ENCODE measurements at places on chromosomes 7 and 10.

GRCh38 chr7:28731092-28731658 lies 227.0 kb downstream of the TRIL start:
- no peak for DNase-seq

DNA sequence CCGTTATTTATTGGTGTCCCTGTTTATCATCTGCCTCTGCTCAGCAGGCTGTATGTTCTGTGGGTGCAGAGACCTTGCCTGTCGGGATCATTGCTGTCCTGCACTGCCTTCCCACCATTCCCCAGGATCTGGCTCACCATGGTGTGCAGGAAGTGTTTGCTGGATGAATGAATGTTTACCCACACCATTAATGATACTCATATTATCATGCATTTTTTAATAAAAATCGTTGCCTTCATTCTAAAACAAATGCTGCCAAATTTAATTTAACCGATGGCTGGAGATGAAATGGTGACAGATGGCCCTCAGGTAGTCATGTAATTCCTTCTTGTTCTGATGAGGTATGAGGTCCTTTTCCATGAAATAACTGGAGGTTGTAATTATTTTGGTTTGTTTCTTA lies 22.5 kb downstream of the PLPP4 start:
- DNase-seq = no peak

DNA sequence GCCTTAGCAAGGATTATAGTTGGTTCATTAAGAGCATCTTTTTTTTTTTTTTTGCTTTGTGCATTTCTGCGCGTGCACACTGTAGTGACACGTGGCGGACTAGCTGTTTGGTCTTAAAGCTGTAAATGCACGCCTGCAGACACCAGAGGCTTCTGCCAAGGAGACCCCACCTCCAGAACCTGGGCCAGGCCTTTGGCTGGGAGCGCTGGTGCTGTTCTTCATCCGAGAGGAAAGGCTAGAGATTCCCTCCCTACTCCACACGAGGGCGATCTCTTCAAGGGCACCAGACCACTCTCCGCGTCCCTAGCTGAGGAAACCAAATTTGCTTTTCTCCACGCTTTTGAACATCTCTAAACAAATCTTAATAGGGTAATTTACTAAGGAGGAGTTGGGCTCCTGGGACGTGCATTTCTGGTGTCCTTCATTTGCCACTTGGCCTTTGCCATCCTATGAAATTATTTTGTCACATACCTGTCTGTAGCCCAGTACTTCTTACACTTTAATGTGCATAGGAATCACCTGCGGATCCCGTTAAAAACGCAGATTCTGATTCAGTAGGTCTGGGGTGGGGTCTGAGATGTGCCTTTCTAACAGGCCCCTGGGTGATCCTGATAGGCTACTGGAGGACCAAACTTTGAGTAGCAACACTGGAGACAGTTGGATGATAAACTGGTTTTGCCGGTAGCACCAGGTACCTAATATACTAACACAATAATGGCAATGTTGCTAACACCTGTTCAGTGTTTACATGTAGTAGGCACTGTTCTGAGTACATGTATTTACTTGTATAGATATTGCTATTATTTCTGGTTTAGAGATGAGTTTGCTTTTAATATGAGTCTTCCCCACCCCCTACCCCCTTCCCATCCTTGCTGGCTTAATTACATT lies 1.3 kb upstream of the SLC26A5 start:
- DNase-seq = peak; percentile 47

GRCh38 chr10:120987359-120987758 lies 136.2 kb downstream of the WDR11 start:
- DNase-seq = no peak

- DNase-seq = no peak
These were observed 462 bp downstream of the KIAA1549 start for GRCh38 chr7:138980563-138981291.

- DNase-seq = no peak
These were observed 205.9 kb upstream of the SVIL start for GRCh38 chr10:29840516-29841276.

GRCh38 chr7:97639036-97639435 lies 92.8 kb upstream of the TAC1 start:
- DNase-seq = no peak

- peak; percentile 25 for DNase-seq
These were observed 18.1 kb upstream of the GSTK1 start for GRCh38 chr7:143245123-143245522.

GRCh38 chr7:3753868-3754267 lies 452.8 kb downstream of the SDK1 start:
- DNase-seq = no peak

- DNase-seq = no peak
These were observed 185.6 kb downstream of the C7orf25 start for GRCh38 chr7:42726066-42726785.

DNA sequence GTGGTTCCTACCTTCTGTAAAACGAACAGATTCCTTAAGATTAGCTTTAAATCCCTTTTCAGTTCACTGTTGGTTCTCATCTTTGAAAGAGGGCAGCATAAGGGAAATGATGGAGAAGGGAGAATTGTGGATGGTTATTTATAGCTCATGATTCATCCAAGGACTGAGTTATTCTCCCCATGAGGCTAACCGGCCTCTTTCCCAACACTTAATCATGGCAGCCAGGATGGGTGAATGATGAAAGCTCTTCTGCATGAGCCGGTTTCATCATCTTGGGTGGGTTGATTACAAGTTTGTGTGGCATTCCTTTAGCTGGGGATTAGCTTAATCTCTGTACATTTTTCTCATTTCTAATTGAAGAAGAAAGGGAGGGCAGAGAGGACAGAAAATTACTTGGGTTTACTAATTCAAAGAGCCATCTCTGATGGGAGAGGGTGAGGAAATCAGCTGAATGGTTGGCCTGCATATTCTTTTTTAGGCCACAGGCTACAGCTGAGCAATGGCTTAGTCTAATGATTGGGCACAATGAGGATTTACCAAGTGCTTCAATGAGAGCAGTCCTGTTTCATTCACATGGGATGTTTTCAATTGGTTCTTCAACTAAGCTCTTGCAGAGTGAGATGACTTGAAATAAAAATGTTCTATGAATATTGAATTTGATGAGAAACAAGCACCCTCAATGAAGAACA lies 250.0 kb downstream of the BMPER start:
- DNase-seq = no peak

DNA sequence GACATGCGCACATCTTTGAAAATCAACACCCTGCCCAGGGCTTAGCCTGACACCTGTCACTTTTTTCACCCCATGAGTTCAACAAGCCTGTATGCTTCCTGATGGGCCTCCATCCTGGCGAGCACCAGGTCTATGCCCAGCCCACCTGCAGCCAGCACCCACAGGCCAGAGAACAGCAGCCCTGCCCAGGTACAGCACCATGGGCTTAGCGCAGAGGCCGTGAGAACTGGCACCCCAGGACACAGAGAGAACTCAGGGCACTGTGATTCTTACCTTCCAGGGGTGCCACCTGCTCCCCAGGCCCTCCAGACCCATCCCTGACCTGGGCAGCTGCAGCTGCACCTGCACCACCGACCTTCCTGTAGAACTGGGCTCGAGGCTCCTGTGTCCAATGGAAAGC lies 536.6 kb downstream of the TCERG1L start:
- no peak for DNase-seq

- no peak for DNase-seq
These were observed 465.3 kb downstream of the REEP3 start for GRCh38 chr10:63986536-63986935.

- no peak for DNase-seq
These were observed 285.7 kb downstream of the RPS24 start for GRCh38 chr10:78319371-78319770.

DNA sequence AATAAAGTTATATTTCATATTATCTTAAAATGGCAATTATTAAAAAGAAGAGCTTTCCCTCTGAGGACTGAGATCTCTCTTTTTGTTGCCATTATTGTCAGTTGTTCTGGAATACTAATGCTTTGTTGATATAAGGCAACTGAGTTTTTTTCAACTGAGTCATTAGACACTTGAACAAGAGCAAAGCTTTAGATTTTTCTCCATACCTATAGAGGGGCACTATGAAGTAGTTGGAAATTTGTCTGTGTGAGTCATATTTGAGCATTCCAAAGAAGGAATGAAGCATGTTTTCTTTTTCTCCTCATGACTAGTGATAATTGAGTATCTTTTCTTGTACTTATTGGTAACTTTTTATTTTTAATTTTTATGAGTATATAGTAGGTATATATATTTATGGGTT lies 24.5 kb downstream of the RPA3 start:
- DNase-seq = no peak

- no peak for DNase-seq
These were observed 40.7 kb downstream of the EXOC4 start for GRCh38 chr7:133293384-133294160.

GRCh38 chr7:29194206-29194593 lies 375 bp upstream of the CHN2 start:
- no peak for DNase-seq

- DNase-seq = no peak
These were observed 1.0 kb downstream of the CNPY1 start for GRCh38 chr7:155545348-155545747.

- DNase-seq = no peak
These were observed 22.7 kb downstream of the CCNY start for GRCh38 chr10:35359056-35359455.

- DNase-seq = no peak
These were observed 577 bp downstream of the DNAJB9 start for GRCh38 chr7:108570146-108570755.

- DNase-seq = no peak
These were observed 189.1 kb upstream of the FRMD4A start for GRCh38 chr10:14519785-14520184.

GRCh38 chr7:12493407-12493806 lies 77.1 kb upstream of the SCIN start:
- no peak for DNase-seq

DNA sequence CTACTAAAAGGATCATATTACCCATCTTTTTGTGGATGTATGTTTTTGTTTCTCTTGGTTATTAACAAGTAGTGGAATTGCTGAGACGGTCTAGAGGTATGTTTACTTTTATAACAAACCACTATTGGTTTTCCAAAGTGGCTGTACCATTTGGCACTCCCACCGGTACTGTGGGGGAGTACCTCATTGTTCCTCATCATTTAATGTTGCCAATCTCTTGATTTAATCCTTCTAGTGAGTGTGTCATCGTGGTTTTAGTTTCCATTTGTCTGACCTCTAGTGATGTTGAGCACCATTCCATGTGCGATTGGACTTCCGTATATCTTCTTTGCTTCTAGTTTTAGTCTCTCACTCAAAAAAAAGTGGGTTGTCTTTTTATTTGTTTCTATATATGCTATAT lies 50.4 kb downstream of the RBM33 start:
- DNase-seq = no peak

GRCh38 chr7:57201021-57201894 lies 69.0 kb upstream of the ZNF479 start:
- no peak for DNase-seq

- no peak for DNase-seq
These were observed 219.7 kb upstream of the PPP2R2D start for GRCh38 chr10:131681122-131681521.

GRCh38 chr7:30920584-30921539 lies 9.2 kb downstream of the AQP1 start:
- DNase-seq = no peak

DNA sequence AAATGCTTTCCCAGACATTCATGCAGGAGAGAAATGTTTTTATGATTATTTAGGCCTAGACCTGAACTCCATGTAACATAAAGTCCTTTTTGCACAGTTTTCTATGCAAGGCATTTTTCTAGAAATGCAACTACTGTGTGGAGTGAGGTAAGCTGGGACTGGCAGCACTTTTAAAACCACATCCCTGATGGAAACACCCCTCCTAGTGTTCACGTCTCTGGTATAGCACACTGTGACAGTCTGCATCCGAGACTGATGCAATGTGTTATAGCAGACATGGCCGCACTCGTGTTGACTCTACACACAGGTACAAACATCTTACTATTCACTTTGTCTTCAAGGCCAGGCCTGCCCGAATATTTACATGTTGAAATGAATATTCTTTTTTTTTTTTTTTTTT lies 19.3 kb upstream of the ERCC6 start:
- DNase-seq = no peak

- DNase-seq = no peak
These were observed 230.9 kb downstream of the ZEB1 start for GRCh38 chr10:31549896-31550295.

DNA sequence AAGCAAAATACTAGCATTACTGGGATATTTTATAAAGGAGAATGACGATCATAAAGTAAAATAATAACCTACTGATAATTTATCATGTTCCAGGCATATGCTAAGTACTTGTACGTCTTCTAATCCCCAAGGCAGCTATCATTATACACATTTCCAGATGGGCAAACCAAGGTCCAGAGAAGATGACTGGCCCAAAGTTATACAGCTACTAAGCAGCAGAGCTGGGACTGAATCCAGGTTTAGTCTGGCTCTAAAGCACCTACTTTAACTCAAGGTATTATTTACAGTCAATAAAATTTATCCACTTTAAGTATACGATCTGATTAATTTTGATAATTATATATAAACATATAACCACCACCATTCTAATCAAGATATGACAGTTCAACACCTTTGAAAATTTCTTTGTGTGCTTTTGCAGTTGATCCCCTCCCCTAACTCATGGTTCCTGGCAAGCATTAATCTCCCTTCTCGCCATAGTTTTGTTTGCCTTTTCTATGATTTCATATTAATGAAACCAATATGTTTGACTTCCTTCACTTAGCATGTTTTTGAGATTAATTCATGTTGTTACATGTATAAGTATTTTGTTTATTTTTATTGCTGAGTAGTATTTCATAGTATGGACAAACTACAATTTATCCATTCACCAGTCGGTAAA lies 126.7 kb downstream of the CPEB3 start:
- DNase-seq = no peak

DNA sequence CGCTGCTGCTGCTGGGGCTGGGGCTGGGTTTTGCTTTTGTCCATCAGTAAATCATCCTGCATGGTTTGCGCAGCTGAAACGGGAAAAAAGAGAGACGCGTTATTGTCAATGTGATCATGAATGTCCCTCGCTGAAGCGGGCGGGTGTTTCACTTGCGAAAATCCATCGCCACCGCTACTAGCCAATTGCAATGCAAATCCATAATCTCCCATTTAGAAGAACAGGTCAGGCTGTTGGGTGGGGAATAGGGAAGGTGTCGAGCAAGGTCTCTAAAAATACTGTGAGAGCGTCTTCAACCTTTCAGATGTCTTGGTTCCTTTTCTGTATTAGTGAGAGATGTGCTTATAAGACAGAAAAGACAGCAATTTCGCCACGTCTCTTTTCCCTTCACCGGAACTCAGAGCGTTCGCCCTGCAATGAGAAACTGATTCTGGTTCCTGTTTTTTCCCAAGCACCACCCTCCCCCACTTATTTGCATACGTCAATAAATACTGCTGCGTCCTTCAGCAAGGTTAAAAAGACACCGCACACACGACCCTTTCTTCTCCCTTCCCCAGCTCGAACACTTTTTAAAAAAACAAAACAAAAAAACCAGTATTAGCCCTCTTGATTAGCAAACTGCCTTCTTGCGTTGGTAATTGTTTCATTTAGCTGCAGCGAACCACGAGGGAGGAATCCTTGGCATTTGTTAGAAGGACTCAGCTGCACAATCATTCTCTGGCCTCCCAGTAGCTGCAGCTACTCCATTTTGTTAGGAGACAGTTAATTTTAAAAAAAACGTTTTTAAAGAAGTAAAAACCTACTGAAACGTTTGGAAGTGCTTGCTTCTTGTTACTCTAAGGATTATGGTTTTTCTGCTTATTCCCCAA lies 50.4 kb downstream of the CPEB3 start:
- DNase-seq = peak; percentile 36

- no peak for DNase-seq
These were observed 103.5 kb upstream of the PRSS1 start for GRCh38 chr7:142645777-142646176.

Data from NCI-H2081 treated with DMSO at 0.1 percent for 48 hours (cell line).